ENCODE measurements at places on chromosomes 16 and 17. TPM values are rescaled to one million over a fixed set of nuclear protein-coding genes. Genes with fewer than 3 reads are reported as not detected.
A peak's percentile ranks its signal among the peaks of the same experiment; 100 is the strongest.

GRCh38 chr16:52557236-52557635 is 10.3 kb upstream of the TOX3 start:
- DNase-seq = no peak

GRCh38 chr17:14429084-14429483 is 128.2 kb downstream of the HS3ST3B1 start:
- no peak for DNase-seq

GRCh38 chr17:50573866-50574611 is 13.5 kb downstream of the CACNA1G start:
- DNase-seq = no peak

SLC16A6 gene
- 1.2 TPM for total RNA-seq

GP1BA gene
- not detected for total RNA-seq

DNA sequence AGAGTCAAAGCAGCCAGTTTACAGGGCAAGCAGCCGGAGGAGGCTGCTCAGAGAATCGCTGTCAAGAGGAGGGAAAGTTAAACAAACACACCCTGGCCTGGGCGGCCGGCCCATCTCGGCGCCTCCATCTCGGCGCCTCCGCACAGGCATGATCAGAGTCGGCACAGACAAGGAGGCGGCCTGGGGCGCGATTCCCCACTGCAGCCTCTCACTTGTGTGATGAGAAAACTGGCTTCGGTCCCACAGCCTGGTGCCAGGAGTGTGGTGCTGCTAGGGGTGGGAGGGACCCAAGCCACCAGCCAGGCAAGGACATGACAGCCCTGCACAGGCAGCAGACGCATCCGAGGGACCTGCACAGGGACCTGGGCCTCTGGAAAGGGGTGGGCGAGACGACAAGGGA is 17.7 kb downstream of the SLC38A10 start:
- no peak for DNase-seq

DNA sequence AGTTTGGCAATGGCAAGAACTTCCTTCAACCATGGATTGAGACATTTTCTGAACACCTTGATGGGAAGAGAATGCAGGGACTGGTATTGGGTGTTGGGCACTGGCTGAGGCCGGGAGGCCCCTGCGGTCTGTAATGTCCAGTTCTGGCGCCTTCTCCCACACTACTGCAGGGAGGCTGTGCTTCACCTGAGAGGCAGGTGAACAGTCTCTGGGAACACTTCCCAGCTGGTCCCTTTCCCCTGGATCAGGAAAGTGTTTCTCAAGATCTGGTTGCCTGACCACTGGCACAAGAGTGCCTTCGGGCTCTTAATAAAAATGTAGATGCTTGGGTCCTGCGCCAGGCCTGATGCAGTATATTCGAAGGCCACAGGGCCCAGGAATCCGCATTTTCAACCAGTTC is 28.5 kb upstream of the NAT9 start:
- no peak for DNase-seq

ZFPM1 gene
- total RNA-seq = 0.29 TPM

DNA sequence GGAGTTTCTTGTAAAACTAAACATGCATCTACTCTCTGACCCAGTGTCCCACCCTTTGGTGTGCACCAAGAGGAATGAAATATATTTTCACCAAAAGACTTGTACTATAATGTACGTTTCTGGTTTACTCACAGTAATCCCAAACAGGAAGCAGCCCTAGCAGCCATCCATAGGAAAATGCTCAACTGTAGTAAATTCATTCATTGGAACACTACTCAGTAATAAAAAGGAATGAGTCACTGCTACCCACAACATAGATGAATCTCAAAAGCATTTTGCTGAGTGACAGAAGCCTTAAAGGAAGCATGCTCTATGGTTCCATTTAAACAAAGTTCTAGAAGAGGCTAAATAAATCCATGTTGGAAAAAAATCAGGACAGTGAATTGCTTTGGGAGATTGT is 37.6 kb upstream of the DHRS7B start:
- DNase-seq = peak; percentile 24

GRCh38 chr17:28554565-28554964 is 2.1 kb upstream of the UNC119 start:
- DNase-seq = no peak

DNA sequence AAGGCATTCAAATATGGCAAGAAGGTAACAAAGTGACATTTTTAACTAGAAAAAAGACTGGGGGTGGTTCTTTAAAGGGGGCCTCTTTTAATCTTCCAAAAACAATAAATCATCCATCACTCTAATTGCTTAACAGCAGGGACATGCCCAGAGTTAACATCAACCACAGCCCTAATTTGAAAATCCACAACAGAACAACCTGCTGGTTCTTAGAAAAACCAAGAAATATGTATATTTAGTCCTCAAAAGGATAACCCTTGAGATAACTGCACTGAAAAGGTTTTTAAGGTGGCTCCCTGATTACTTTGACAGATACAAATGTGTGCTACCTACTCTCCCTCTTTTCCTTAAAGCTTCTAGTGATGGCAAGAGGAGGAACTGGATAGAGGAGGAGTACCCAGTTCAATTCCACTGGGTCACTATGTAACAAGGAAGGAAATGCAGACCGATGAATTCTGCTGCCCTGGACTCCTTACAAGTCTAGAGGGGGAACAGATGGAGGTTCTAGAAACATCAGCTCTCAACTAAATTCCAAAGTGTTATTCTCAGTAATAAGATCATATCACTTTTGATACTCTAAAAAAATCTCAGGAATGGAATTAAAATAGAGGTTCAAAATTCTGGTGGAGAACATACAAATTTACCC is 54.3 kb downstream of the N4BP1 start:
- no peak for DNase-seq

UBTF gene
- 36.4 TPM for total RNA-seq

GRCh38 chr17:48357779-48358602 is 72.0 kb downstream of the SKAP1 start:
- no peak for DNase-seq

- no peak for DNase-seq
Measured at GRCh38 chr16:20743591-20743990, 2.0 kb upstream of the THUMPD1 start.

- peak; percentile 76 for DNase-seq
Measured at GRCh38 chr17:60506312-60506711, 19.7 kb downstream of the APPBP2 start.

- no peak for DNase-seq
Measured at GRCh38 chr16:80985611-80986010, 21.1 kb downstream of the CMC2 start.

Data from H4 (cell line).